ENCODE measurements at places on chromosomes 7 and 10. TPM values are rescaled to one million over a fixed set of nuclear protein-coding genes. Genes with fewer than 3 reads are reported as not detected.

XRCC2 gene
- total RNA-seq = 0.42 TPM

CNNM1 gene
- 0.21 TPM for total RNA-seq

ASZ1 gene
- not detected for total RNA-seq

PHKG1 gene
- 3.1 TPM for total RNA-seq

GLUD1 gene
- total RNA-seq = 123 TPM

RET gene
- total RNA-seq = 0.63 TPM

OR6V1 gene
- not detected for total RNA-seq

CADPS2 gene
- not detected for total RNA-seq

WDR86 gene
- 3.9 TPM for total RNA-seq

LRRC72 gene
- not detected for total RNA-seq

SEM1 gene
- total RNA-seq = 26.0 TPM

Data from mononuclear cell (primary cell).